Stimulated activated CD8-positive, alpha-beta memory T cell treated with anti-CD3 and anti-CD28 coated beads, Interleukin-2, amount 100 ng/mL, for 1 hour (primary cell): ENCODE measurements at places on chromosomes 5 and 9.

- no peak for DNase-seq
Observed at GRCh38 chr5:112628214-112628980, 109.3 kb upstream of the APC start.

DNA sequence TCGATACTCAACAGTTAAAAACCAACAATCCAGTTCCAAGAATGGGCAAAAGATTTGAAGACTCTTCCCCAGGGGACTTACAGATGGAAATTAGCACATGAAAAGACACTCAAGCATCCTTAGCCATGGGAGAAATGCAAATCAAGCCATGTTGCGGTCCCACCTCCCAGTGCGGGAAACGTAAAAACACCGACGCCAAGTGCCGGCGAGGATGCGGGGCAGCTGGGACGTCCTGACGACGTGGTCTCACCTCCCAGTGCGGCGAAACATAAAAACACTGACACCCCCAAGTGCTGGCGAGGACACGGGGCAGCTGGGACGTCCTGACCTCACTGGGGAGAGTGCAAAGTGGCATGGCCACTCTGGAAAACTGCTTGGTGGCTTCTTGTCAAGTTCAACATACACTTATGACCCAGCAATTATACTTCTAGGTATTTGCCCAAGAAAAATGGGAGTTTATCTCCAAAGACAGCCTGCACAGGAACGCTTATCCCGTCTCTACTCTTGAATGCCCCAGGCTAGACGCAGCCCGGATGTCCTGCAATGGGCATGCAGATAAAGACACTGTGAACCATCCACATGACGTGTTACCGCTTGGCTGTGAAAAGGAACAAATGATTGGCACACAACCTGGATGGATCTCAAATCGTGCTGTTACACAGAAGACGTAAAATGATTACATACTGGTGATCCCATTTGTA, 60.1 kb upstream of the UBAC1 start:
- DNase-seq, result no peak

GRCh38 chr9:123727332-123727731, 202.6 kb downstream of the DENND1A start:
- DNase-seq, result no peak

DNA sequence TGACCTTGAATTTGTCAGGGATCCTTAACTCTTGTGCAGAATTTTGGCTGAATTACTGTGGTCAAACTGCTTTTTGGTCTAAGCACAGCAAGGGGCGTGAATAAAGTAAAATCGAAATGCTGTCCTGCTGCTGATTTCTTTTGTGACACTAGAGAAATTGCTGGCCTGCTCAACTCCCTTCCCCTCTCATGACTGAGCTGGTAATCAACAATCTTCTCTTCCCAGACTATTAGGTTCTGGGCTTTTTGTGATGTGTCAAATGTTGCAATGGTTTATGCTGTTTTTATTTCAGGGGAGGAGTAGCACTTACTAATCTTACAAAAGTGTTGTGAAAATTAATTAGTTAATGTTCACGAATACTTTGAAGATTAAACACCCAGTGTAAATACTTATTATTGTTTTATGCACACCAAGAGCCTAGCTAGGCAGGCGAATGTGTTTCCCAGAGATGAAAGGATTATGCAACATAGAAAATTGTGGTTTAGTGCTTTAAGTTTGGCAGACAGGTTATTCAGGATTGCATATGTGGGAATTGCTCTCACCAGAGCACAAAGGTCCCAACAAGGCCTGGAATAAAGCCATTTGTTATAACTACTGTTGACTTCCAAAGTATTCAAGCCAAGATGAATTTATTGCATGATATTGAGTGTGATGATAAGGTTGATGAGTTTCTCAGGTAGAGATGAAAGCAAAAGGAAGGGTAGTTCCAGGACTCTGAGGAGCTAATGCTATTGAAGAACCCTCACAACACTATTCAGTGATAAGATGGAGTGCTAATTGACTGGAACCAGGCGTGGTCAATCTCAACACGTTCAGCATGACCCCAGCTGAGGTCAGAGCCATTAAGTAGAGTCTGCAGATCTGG, 280.7 kb upstream of the ZNF608 start:
- DNase-seq, result no peak

GRCh38 chr5:81409896-81410295, 16.0 kb upstream of the ACOT12 start:
- no peak for DNase-seq

DNA sequence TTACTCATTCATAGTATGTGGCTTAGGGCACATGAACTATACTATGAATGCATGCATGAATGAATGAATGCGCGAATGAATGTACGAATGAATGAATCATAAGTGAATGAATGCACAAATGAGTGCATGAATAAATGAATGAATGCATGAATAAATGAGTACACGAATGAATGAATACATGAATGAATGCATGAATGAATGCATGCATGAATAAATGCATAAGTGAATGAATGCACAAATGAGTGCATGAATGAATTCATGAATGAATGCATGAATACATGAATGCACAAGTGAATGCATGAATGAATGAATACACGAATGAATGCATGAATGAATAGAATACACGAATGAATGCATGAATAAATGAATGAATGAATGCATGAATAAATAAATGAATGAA, 52.5 kb upstream of the FCN1 start:
- no peak for DNase-seq

GRCh38 chr9:130112538-130113151, 58.9 kb downstream of the GPR107 start:
- no peak for DNase-seq

DNA sequence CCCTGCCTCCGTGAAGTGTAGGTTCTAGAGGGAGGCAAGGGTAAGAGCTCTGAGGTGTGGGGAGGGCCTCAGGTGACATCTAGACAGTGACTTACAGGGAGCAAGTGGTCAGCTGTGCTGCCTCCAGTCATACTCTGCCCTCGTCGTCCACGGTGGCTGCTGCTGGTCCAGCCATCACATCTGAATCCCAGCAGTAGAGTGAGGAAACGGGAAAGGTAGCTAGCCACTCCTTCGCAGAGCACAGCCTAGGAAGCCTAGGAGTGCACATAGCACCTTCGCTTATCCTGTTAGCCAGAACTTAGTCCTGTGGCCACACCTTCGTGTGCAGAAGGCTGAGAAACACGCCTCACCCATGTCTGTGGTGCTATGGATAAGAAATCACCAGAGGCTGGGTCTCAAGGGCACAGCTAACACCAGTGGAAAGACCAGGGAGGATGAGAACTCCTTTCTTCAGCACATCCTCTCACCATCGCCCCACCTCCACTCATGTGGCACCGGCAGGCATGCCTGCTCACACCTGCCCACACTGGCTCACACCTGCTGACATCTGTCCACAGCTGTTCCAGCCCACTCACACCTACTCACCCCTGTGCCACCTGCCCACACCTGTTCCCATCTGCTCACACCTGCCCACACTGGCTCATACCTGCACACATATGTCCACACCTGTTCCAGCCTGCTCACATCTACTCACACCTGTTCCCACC, 44.5 kb upstream of the SLC6A19 start:
- no peak for DNase-seq

DNA sequence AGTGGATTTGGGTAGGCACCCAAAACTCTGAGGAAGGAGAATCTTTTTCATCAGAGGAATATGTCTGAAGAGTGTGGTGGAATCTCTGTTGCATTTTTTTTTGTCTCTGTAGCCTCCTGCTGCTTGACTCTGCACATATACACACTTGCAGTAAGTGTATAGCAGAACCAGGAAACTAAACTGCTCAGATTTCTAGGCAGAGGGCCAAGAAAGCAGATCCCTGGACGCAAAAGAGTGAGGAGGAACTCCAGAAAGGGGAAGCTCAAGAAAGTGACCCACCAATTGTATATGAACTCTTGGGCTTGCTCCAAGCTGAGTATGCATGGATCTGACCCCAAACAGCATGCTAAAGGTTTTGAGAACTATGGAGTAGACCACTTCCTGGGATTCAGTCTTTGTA, 181.8 kb downstream of the GADD45G start:
- no peak for DNase-seq

- DNase-seq, result no peak
Observed at GRCh38 chr5:74919487-74919886, 53.3 kb upstream of the FAM169A start.

DNA sequence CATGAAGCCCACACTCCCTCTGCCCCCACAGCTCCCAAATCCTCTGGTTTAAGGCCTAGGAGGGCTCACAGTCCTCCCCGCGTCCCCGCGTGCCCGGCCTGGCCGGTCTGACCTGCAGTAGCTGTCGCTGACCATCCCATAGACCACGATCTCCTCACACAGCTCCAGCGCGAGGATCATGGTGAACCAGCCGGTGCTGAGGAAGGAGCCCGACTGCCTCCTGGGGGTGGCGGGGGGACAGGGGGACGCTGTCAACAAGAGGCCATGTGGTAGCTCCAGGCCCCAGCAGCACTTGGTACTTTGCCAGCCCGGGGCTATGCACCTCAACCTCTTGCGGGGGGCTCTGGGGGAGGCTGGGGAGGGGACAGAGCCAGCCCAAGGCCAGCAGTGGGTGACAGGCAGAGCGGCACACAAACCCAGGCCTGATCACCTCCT, 7.0 kb downstream of the ST6GALNAC4 start:
- DNase-seq, result no peak

DNA sequence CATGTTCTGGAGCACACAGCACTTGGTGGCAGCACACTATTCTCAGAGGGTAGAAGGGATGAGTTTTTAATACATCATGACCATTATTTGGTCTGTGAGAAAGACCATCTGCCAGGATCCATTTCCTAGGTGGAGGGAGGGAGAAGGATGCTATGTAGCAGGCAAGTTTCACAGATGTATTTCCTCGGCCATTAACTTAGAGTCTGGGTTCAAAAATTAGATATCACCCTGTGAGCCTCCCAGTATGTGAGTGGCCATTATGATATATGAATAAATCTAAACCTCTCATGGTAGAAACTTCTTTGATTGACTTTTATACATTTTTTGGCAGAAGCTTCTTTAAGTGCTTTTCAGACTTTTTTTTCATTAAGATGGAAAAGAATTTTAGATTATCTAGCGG, 133.9 kb downstream of the SREK1 start:
- no peak for DNase-seq

- DNase-seq, result no peak
Observed at GRCh38 chr9:107387409-107387808, 102.2 kb downstream of the KLF4 start.

DNA sequence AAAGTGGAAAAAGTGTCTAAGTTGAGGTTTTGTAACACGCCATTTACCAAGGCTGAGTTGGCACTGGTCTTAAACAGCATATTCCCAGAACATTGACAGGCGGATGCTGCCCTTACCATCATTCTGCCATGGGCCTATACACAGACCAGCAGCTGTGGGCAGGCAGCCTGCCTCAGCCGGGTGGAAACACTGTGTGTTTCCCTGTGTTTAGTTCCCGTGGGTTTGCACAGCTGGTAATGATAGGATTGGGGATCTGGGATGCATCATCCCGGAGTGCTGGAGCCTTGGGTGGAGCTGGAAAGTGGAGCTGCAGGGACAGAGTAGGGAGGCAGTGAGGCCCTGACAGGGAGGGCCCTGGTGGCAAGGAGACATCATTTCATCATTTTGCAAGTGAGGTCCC, 5.5 kb upstream of the FGD3 start:
- DNase-seq, result no peak

DNA sequence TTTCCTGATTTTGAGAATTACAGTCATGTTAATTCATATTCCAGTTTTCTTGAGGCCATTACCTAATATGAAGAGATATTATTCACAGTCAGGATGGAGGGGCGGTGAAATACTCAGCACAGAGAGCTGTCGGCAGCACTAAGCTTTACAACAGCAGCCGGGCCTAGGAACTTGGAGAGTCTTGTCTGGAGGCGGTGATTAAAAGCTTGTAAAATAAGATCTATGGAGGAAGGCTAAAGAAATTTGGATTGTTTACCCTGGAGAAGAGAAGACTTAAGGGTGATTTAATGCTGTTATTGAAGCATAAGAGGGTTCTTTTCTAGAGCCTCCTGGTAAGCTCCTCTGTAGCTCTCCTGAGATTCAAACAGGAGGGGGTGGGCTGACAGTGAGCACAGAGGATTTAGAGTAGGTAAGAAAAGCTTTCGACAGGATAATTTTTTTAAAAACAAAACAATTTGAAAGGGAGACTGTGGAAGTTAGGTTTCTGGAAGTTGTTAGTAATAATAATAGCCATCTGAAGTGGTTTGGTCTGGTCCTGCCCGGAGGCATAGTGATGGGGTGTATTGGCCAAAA, 406.3 kb upstream of the ADAMTSL1 start:
- no peak for DNase-seq

DNA sequence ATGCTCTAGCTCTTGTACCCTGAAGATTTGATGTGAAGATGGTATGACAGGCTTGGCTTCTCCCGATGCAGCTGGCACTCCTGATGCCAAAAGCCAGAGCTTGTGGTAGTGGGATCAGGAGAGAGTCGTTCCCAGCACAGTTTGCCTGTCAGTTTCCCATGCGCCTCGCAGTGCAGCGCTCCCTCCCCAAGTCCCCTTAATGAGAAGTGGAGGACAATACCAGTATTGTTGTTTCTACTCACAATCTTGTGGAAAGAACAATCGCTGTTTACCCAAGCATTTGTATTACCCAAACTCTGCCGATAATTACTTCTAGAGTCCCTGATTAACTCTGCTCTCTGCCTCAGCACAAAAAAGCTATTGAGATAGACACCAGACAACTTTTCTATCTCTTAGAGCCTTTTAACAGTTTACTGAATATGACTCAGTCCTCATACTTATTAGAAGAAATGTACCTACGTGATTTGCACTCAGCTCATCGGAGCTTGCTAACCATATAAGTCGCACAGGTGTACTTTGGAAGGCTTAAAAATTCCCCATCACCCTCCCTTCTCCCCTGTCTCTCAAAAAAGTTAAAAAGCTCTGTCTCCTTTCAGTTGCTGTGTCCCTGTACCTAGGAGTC, 283.2 kb upstream of the TMEM161B start:
- DNase-seq, result no peak

DNA sequence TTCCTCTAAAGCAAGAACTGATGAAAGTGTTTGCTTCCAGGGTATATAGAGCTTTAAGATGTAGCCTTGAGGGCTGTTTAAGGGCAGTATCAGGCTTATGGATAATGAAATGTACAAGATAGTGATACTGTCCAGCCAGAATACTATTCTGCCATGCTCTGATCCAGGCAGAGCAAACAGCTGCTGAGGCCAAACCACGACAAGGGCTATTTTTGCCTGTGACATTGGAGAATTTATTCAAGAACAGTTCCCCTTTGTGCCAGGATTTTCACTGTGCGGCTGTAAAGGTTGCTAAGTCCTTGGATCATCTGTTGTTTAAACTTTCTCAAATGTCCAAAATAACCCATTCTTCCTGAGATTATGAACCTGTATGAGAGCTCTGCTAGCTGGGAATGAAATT, 70.4 kb downstream of the OTP start:
- no peak for DNase-seq

DNA sequence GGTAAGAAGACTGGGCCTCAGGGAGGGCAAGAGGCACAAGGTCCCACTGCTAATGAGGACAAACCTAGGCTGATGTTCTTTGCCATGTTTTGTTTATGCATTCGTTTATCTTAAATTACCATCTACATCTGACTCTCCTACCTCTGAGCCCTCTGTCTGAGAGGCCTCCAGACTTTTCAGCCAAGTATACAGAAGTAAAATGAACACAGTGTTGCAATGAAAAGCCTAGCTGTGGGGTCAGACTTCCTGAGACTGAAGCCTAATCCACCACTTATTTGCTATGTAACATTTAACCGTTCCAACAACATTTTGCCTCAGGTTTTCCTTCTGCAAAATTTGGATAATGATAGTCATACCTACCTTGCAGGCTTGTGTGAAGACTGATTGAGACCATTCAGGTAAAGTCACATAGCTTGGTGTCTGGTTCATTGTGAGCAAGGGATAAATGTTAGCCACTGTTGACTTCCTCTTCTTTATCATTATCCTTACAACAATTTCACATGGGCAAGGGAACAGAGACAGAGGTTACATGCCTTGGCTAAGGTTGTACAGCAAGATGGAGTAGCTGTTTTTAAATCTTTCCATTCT, 374.9 kb upstream of the CLINT1 start:
- DNase-seq, result no peak
